ENCODE measurements at places on chromosomes 7 and 10. TPM values are rescaled to one million over a fixed set of nuclear protein-coding genes. Genes with fewer than 3 reads are reported as not detected.

The TWIST1 gene
- total RNA-seq, result 1.4 TPM

The ATG9B gene
- not detected for total RNA-seq

The GTF2IRD1 gene
- 21.7 TPM for total RNA-seq

The MSMB gene
- total RNA-seq, result not detected

The GIMAP2 gene
- total RNA-seq, result 4.7 TPM

The CRCP gene
- total RNA-seq, result 22.3 TPM

The PRKCQ gene
- 0.30 TPM for total RNA-seq

The TDRD1 gene
- 5.8 TPM for total RNA-seq

The CLIP2 gene
- 6.6 TPM for total RNA-seq

The DRGX gene
- total RNA-seq, result not detected

The HECW1 gene
- total RNA-seq, result not detected

The PDK4 gene
- total RNA-seq, result 374 TPM

The PRF1 gene
- total RNA-seq, result 2.2 TPM

The AKR1C4 gene
- total RNA-seq, result not detected

The ZNF365 gene
- total RNA-seq, result not detected

The CPXM2 gene
- 2.6 TPM for total RNA-seq

The BBS9 gene
- total RNA-seq, result 8.7 TPM

The MYL10 gene
- total RNA-seq, result not detected

The DEPP1 gene
- 35.1 TPM for total RNA-seq

The RELN gene
- total RNA-seq, result 0.56 TPM

The NSMCE4A gene
- total RNA-seq, result 23.7 TPM

The FAM25G gene
- total RNA-seq, result not detected

The RBP3 gene
- not detected for total RNA-seq

The GDF10 gene
- total RNA-seq, result 0.11 TPM

The NUTM2E gene
- total RNA-seq, result not detected

The PTPN20 gene
- 19.3 TPM for total RNA-seq

The TIMM23B gene
- total RNA-seq, result 13.5 TPM

The CALCR gene
- total RNA-seq, result 0.05 TPM

The WNT16 gene
- not detected for total RNA-seq

The PAPOLB gene
- total RNA-seq, result 0.05 TPM

The MOGAT3 gene
- total RNA-seq, result not detected

The LAMB4 gene
- total RNA-seq, result 0.30 TPM

The TMEM176B gene
- 33.4 TPM for total RNA-seq
